ENCODE measurements at places on chromosomes 4 and X.

DNA sequence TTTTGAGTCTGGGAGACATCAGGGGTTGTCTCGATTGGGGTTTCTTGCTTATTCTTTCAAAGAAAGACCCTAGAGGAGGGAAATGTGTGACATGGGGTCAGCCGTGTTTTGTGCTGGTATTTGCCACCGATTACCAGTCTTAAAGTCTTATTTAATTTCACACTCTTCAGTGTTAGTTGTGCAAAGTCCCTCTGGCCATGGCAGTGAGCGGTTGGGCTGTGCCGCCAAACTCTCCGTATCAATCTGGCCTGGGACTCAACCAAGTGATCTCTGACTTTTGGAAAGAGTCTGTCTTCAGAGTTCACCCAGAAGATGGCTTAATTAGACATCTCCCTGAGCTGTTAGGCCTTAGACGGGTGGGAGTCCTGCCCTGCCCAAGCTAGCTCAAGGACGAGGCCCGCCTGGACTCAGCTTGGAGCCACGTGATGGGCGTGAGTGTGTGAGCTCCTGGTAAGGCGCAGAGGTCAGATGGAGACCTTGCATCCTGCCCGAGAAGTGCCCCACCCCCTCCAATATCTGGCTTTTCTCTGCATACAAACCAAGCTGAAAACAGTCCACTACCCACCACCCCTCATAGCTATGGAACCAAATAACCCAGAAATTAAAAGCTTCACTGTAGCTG, 3.8 kb upstream of the PITX2 start:
- DNase-seq: no peak

DNA sequence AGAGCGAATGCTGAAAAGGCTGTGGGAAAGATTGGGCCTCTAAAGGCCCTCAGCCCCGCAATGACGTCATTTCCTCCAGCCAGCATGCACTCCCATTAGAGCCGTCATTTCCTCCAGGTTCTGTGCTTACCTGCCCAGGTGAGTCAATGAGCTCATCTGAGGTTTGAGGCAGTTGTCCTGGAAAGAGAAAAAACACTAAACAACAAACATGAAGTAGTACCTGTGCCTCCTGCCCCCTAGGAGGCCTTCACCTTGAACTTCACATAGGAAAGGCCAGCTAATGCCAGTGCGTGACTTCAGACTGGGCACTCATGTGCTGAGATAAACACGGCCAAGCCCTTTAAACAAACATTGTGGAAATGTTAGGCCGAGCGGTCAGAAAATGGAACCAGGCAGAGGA, 55.9 kb downstream of the FHDC1 start:
- DNase-seq: no peak

- DNase-seq: no peak
These were observed 86.8 kb downstream of the ABLIM2 start for GRCh38 chr4:8071766-8072165.

DNA sequence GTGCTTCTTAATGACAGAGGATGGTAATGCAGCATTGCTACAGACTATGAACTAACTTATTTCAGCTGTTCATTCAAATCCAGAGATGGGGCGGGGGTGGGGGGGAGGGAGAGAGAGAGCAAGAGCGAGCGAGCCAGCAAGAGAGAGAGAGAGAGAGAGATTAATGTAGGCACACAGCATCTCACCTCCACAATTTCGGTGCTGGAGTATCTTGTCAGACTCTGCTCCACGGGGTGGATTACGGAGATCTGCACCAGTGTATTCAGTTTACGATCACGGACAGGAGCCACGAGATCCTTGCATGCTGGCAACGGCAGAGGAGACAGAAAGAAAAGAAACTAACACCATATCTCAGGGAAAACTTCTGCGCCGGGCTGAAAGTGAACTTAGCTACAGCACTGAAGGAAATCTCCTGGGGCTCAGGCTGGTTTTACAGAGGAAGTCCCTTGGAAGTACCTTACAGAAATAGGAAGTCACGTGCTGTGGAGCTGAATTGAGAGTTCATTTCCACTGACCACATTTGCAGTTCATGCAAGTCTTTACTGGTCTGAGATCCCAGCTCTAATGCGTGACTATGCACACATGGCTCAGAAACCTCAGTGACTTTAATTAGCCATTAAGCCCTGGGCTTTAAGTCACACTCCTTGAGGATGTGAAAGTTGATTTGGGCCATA, 440.9 kb downstream of the INPP4B start:
- DNase-seq: peak; percentile 68

DNA sequence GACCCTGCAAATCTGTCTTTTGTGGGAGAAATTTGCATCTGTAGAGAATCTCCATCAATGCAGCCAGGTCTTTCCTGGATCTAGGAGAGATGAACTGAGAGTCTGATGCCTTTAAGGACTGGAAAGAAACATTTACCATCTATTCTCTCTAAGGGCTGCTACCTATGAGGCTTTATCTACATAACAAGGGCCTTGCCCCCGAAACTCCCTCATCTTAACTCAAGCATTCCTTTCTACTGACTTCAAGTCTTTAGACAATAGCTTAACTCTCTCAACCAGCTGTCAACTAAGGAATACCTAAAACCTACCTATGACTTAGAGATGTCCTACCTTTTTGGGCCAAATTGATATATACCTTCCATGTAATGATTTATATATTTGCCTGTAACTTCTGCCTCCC, 32.1 kb downstream of the MAGEB17 start:
- DNase-seq: no peak

- peak; percentile 90 for DNase-seq
These were observed 8.0 kb upstream of the NEUROG2 start for GRCh38 chr4:112523764-112524505.

DNA sequence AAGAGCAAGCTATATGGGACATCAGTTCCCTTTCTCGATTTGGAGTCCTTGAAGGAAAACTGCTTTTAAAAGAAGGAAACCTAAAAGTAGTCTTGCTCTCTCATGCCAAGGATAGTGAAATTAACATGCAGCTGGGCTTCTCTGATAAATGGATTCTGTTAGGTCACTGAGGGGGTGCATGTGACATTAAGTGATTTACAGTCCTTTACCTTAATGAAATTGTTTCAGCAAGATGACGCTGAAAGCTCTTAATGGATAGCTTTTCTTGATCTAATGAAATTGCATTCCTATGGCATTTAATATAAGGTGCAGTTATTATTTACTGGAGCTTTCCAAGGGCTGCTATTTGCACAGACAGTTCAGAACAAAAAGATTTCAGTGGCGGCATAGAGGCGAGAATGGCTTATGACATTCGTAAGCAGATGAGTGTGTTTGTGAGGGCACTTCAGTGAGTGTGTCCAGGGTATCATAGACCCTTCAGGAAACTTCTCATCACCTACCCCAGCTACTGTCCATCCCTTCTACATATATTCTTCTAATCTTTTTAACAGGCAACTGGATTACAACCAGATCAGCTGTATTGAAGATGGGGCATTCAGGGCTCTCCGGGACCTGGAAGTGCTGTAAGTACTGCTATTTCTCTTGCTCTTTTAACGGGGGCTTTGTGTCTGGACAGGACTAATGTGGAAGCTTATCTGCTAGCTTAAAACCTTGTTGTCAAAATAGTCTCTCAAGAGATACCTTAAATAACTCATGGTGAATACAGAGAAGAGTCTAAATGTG, 219.9 kb upstream of the PACRGL start:
- DNase-seq: no peak

GRCh38 chr4:1566838-1567518, 117.1 kb downstream of the FAM53A start:
- no peak for DNase-seq

- DNase-seq: no peak
These were observed 468.4 kb upstream of the PRKX start for GRCh38 chrX:4181782-4182407.

DNA sequence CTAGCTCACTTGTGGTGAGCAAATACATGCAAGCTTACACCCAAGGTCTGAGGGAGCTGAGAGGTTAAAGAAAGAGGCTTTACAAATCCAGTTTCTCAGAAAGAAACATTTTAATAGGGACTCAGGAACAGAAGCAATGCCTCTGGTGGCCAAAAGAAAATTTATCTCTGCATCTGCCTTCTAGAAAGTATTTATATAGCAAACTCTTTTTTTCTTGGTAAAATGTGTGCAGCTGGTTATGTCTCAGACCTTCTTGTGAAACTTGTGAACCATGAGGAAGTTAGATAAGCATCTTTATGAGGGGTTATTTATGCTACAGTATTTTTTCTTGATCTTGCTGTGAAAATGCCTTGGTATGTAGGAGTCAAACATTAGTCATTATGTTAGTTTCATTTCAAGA, 48.5 kb upstream of the CYSLTR1 start:
- no peak for DNase-seq

DNA sequence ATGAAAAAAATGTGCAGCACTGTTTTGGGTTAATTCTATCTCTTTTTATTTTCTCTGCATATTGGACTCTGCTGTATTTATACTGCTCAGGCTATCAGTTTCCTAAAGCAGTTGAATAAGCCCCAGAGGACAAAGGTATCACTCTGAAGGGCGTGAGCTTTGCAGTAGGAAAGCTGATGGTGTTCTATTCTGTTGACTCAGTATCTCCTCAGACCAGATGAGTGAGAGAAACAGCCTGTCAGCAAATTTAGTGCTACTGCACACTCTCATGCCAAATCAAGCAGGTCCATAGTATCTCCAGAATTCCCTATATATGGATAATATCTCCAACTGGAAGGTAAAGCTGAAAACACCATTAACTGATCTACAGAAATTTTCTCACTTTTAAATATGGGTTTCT, 132.3 kb upstream of the UGT8 start:
- no peak for DNase-seq

DNA sequence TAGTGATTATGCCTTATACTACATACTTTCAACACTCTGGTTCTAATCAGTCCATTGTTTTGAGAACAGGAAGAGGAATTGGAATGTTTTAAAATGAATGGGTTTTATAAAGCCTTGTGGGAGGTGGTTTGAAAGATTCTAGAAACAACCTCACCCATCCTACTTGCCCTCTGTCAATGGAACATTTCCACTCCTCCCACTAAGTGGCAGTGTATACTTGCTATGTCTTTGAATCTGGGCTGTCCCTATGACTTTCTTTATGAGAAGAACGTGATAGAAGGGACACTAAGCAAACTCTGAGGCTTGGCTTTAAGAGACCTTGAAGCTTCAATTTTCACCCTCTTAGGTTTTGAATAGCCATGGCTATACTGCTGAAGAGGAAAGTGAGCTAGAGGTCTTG, 611.2 kb downstream of the PPP4R3C start:
- no peak for DNase-seq

DNA sequence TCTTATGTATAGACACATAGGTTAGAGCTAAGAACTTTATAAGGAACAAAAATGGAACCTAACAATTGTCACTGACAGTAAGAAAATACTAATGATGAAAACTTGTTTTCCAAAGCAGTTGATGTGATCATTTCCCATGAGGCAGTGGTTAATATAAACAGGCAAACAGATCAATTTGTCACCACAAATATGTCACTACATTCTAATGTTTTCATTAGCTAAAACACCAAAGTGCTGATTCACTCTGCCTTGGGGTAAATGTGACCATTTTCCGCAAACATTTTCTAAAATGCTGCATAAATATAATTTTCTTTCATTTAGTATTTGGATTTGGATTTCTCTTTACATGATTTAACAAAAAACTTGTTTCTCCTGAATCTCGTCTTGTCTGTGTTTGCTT, 408.9 kb upstream of the CTSO start:
- no peak for DNase-seq

DNA sequence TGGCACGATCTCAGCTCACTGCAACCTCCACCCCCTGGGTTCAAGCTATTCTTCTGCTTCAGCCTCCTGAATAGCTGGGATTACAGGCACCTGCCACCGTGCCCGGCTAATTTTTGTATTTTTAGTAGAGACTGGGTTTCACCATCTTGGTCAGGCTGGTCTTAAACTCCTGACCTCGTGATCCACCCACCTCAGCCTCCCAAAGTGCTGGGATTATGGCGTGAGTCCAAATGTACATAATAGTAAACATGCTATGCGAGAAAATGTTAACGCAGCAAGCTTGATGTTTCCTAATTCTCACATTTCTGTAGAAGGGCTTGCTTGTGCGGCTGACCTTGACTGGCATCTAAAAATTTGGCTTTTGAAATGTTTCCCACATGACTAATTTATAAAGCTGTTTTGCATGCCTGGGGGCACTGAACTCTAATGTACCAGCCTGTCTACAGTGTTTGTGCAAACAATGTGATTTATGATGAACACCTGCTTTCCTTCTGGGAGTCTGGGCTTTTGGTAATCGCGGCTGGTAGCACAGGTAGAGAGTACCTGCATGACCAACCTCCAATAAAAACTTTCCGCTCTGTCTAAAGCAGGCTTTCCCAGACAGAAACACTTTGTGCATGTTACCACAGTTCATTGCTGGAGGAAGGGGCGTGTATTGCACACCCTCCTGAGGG, 216.8 kb downstream of the IL15 start:
- DNase-seq: no peak

- no peak for DNase-seq
These were observed 157.3 kb upstream of the LDB2 start for GRCh38 chr4:17055788-17056187.

DNA sequence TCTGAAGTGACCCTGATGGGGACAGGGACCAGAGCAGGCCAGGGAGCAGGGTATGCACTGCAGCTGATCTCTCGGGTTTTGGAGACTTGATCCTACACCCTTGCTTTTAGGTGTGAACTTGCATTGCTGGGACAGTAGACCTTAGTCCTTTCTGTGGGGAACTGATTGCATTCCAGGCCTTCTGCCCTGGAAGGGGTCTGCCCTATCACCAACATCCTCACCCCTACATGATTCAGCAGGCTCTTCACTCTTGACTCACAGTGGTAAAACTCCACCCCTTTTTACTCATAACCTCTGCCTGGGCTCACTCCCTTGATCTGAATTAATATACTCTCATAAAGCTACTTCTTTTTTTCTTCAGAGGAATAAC, 6.6 kb upstream of the DDX60L start:
- DNase-seq: no peak

DNA sequence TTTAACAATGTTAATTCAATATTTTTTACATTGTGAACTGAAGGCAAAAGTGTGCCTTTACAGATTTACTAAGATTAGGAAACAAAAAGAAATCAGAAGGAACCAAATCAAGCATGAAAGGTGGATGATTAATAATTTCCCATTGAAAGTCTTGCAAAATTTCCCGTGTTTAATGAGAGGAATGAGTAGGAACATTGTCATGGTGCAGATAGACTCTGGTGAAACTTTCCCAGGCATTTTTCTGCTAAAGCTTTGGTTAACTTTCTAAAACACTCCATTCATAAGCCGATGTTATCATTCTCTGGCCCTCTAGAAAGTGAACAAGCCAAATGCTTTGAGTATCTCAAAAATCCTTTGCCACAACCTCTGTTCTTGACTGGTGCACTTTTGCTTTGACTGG, 1522.8 kb upstream of the PABPC4L start:
- no peak for DNase-seq

DNA sequence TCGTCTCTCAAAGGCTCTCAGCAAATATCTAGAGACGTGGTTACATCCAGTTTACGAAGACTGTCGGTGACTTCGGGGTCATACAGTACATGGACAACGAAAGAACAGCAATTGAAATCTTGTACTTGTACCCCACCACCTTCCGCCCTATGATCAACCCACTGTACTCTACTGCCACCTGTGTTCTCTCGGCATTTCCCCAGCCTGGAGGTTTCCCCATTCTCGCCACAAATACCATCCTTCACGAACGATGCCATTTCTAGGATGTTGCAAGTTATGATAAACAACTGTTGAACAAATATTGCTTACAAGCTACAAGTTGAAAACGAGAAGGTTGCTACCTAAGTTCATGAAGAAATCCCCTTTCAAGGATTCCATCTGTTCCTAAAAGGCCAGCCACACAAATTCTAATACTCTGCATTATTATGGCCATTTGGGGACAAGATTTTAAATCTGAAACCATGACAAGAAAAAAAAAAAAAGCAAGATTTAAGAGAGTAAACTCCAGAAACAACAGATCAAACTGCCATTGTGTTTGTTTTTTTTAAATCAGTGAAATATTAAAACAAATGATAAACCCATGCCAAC, 1.6 kb downstream of the APBB2 start:
- DNase-seq: peak; percentile 78
